ENCODE measurements at places on chromosomes 4 and X. TPM values are rescaled to one million over a fixed set of nuclear protein-coding genes. Genes with fewer than 3 reads are reported as not detected.
A peak's percentile ranks its signal among the peaks of the same experiment; 100 is the strongest.

GRCh38 chr4:142846108-142846728 is at the start of gene INPP4B:
Gene INPP4B (minus strand): TSS chr4:142846301.
- DNase-seq = peak; percentile 29

- peak; percentile 61 for DNase-seq
Observed at GRCh38 chr4:168486912-168487281, 6.6 kb upstream of the DDX60L start.

GRCh38 chrX:43656005-43656494 is at the start of gene MAOA:
Gene MAOA (plus strand): TSS chrX:43656299. CDS start chrX:43656342, 43 bp downstream.
- peak; percentile 9 for DNase-seq

- DNase-seq = no peak
Observed at GRCh38 chr4:40948014-40948413, 198.3 kb downstream of the NSUN7 start.

The MAP9 gene
- 5.5 TPM for total RNA-seq

The ARMCX2 gene
- 64.4 TPM for total RNA-seq

The KLHL4 gene
- total RNA-seq = 2.5 TPM

Data from Daoy (cell line).